ENCODE measurements at places on chromosomes 5 and 9. TPM values are rescaled to one million over a fixed set of nuclear protein-coding genes. Genes with fewer than 3 reads are reported as not detected.

TMC1 gene
- total RNA-seq: not detected

SLC34A3 gene
- not detected for total RNA-seq

TCOF1 gene
- 58.9 TPM for total RNA-seq

CYSTM1 gene
- total RNA-seq: 10.5 TPM

DNA sequence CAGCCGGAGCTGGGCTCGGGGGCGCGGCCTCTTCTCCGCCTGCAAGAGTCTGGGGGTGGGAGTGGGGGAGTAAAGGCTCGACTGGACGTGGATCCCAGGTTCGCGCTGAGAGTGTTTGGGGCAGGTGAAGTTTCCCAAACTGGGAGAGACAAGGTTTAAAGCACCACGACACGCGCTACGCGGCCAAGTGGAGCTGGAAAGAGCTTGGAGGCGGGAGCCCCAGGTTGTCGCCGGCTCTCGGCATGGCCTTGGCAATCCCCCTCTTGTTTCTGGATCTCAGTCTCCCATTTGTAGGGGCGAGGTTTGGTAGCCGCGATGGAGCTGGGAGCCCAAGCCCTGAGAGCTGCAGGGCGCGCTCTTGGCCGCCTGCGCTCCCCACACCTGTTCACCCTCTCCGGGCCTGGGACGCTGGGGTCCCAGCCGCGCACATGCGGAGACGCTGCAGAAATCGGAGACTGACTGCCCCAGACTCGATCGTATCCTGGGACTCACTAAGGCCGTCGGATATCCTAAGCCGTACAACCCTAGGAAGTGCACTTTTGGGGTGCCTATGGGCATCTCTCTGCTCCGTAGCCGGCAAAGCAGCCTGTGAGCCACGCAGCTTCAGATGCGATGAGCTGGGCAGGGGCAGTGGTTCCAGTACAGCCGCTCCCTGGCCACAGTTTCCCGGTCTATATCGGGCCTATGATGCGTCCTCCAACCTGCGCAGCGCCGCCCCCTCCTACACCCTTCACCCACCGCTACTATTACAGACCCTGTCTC, 937 bp downstream of the TMOD1 start:
- DNase-seq: peak; percentile 14

DNA sequence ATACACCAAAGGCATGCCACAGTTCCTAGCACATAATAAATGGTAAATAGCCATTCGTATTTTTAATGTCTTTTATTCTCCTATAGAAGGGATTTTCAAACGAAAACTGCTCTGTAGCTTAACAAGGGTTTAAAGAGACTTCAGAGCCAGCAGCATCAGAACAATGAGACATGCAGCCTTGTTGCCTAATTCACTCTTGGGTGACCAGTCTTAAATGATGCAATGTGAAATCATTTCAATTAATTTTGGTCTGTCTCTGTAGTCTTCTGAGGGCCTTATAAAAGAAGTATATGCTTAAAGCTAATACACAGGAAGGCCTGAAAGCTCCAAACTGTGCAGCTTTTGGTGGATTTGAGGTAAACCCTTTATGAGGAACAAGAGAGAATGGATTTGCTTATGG, 888.8 kb upstream of the WWC1 start:
- DNase-seq: no peak

GRCh38 chr9:124016175-124017050, 4.8 kb downstream of the LHX2 start:
- DNase-seq: no peak

GRCh38 chr9:76521244-76521681, 62.3 kb downstream of the GCNT1 start:
- DNase-seq: no peak

- DNase-seq: no peak
Measured at GRCh38 chr9:134374301-134375010, 48.2 kb downstream of the RXRA start.

DNA sequence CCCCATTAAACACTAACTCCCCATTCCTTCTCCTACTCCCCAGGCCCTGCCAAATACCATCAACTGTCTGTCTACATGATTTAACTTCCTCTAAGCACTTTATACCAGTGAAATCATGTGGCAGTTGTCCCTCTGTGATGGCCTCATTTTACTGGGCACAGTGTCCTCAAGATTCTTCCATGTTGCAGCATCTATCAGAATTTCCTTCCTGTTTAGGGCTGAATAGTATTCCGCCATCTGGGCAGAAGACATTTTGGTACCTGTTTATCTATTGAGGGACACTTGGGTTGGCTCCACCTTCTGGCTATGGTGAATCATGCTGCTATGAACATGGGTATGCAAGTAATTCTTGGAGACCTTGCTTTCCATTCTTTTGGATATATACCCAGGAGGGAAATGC, 59.4 kb upstream of the IRX4 start:
- DNase-seq: no peak

GRCh38 chr9:31034311-31034710, 1350.1 kb upstream of the ACO1 start:
- DNase-seq: no peak

- DNase-seq: no peak
Measured at GRCh38 chr5:10393491-10393890, 40.0 kb downstream of the MARCHF6 start.

GRCh38 chr5:168455201-168455600, 31.1 kb upstream of the RARS1 start:
- no peak for DNase-seq

- peak; percentile 54 for DNase-seq
Measured at GRCh38 chr5:136890431-136891148, 525.2 kb upstream of the TRPC7 start.

GRCh38 chr5:36874465-36874864, 2.1 kb upstream of the NIPBL start:
- peak; percentile 29 for DNase-seq

GRCh38 chr9:81671880-81672280, 17.5 kb downstream of the TLE1 start:
- DNase-seq: no peak
